ENCODE measurements at places on chromosomes 12 and 14.

- peak; percentile 84 for DNase-seq
Observed at GRCh38 chr12:14396071-14396470, 30.6 kb downstream of the ATF7IP start.

GRCh38 chr12:42140901-42141300 is 3.8 kb downstream of the GXYLT1 start:
- DNase-seq, result peak; percentile 84

- no peak for DNase-seq
Observed at GRCh38 chr12:104275689-104276088, 27.9 kb upstream of the EID3 start.

DNA sequence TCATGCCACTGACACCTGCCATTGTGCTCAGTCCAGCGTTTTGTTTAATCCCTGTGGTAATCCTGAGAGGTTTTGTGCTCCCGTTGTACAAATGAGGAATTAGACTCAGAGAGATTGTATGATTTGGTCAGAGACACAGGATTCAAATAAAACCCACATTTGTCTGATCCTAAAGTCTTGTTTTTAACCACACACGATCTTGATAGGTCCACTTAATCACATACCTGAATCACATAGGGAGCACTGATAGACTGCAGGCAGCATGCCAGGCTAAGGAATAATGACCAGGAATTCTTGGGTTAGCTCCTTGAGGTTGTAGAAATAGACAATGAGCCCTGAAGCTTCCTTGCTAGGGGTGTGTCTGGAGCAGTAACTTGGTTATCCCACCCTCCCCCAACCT is 202.6 kb upstream of the RGS6 start:
- no peak for DNase-seq

- DNase-seq, result no peak
Observed at GRCh38 chr14:89697281-89698060, 257.1 kb downstream of the EFCAB11 start.

GRCh38 chr12:18071336-18071735 is 18.7 kb downstream of the RERGL start:
- DNase-seq, result no peak

- no peak for DNase-seq
Observed at GRCh38 chr14:80567905-80568536, 356.7 kb upstream of the DIO2 start.

DNA sequence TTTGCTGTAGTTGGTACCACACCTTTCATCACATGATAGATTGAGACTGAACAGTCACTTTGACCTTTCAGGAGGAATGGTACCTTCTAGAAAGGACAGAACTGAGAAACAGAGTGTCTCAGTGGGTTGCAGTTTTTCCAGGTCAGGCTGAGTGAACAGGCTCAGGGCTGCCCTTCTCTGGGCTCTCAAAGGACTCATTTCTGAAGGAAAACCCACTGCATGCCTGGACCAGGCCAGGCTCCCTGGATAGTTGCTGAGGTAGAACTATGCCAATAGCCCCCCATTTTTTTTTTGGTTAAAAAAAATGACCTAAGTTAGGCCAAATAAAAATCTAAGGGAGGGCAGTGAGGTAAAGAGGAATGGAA is 148.1 kb upstream of the EGLN3 start:
- DNase-seq, result no peak

GRCh38 chr14:100448376-100448775 is 125.2 kb downstream of the SLC25A47 start:
- no peak for DNase-seq

DNA sequence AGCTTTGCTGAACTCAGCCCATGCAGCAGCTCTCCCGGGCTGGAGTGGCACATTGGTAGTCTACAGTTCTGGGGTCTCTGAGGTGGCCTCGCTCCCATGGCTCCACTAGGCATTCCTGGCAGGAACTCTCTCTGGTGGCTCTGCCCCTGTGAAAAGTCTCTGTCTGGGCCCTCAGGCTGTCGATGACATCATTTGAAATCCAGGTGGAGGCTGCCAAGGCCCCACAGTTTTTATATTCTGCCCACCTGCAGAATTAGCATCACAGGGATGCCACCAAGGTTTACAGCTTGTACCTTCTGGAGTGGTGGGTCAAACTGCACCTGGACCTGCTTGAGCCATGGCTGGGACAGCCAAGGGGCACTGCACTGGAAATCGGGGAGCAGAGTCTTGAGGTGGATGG is 31.6 kb downstream of the KRT80 start:
- no peak for DNase-seq

GRCh38 chr12:106551410-106551809 is 31.4 kb upstream of the RFX4 start:
- DNase-seq, result no peak

- DNase-seq, result no peak
Observed at GRCh38 chr14:63276016-63276415, 42.7 kb downstream of the GPHB5 start.

GRCh38 chr14:95922080-95922479 is 45.4 kb downstream of the TUNAR start:
- no peak for DNase-seq

DNA sequence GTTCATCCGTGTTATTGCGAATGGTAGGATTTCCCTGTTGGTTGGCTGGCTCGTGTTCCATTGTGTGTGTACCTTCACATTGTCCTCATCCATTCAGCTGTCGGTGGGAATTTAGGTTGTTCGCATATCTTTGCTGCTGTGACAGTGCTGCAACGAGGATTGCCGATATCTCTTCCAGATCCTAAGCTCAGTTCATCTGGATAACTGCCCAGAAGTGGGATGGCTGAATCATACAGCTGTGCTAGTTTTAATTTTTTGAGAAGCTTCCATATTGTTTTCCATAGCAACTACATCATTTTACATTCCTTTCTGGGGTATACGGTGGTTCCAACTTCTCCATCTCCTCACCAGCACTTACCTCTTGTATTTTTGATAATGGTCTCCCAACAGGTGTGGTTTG is 292.8 kb upstream of the SFSWAP start:
- DNase-seq, result no peak

- no peak for DNase-seq
Observed at GRCh38 chr12:51841727-51842126, 6.8 kb downstream of the FIGNL2 start.

GRCh38 chr12:80714055-80714454 is 2.7 kb upstream of the MYF5 start:
- peak; percentile 43 for DNase-seq

GRCh38 chr12:20474016-20474415 is 105.7 kb downstream of the PDE3A start:
- DNase-seq, result no peak

DNA sequence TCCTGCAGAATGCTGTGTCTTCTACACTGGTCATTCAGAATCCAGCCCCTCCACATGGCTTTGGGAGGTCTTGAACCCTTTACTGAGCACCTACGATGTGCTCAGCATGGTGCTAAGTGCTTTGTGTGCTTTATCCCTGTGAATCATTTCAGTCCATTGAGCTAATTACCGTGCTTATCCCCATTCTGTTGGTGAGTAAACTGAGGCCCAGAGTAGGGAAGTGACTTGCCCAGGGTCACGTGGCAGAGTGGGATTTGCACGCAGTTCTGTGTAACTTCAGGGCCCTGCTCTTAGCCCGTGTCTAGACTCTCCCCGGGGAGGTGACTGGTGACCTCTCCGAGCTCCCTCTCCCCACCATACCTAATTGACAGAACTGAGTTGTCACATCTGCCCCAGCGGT is 27.4 kb downstream of the MVK start:
- DNase-seq, result no peak

DNA sequence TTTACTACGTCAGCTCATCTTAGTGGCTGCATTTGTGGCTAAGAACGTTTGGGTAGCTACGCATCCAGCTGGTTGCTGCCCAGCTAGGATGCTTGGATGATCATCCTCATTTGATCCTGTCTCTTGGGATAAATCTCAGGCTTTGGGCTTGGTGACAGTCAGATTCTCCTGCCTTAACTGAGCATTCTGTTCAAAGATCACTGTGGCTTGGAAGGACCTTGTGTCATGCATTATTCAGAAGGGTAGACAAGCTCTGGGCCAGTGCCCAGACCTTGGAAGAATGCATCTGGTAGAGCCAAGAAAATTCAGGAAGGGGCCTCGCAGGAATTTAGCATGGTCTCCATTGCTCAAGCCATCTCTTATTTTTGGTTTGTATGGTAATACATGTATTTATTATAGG is 188.4 kb downstream of the NRXN3 start:
- DNase-seq, result peak; percentile 14

- peak; percentile 65 for DNase-seq
Observed at GRCh38 chr12:51591016-51591901, at the start of gene SCN8A. Gene SCN8A, plus strand, starts transcription at chr12:51591233. Its CDS starts 71,585 bp downstream, at chr12:51662818.

- peak; percentile 16 for DNase-seq
Observed at GRCh38 chr12:70549340-70550179, 87.7 kb downstream of the PTPRB start.

GRCh38 chr12:70154087-70154638 is 89.1 kb upstream of the CNOT2 start:
- no peak for DNase-seq

GRCh38 chr12:68106160-68106559 is 53.4 kb downstream of the IFNG start:
- DNase-seq, result peak; percentile 90

DNA sequence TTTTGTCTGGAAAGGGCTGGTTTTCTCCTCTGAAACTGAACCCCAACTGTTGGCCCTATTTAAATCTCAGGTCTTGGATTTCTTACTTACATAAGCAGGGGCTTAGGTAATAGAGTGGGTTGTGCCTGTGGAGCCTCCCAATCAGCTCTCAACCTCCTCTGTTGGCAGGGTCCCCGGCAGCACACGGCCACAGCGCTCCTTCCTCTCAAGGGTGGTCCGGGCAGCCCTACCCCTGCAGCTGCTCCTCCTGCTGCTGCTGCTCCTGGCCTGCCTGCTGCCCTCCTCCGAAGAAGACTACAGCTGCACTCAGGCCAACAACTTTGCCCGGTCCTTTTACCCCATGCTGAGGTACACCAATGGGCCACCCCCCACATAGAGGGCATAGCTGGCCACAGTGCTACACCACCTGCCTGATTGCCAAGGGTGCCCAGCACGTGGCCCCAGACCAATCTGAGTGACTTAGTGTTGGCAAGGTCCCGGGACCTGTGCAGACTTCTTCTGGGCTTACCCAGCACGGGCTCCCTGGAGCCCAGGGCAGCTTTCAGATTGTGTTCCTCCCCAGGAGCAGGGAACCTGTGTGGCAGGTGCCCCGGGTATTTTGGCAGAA is 68.9 kb downstream of the ESR2 start:
- DNase-seq, result no peak

DNA sequence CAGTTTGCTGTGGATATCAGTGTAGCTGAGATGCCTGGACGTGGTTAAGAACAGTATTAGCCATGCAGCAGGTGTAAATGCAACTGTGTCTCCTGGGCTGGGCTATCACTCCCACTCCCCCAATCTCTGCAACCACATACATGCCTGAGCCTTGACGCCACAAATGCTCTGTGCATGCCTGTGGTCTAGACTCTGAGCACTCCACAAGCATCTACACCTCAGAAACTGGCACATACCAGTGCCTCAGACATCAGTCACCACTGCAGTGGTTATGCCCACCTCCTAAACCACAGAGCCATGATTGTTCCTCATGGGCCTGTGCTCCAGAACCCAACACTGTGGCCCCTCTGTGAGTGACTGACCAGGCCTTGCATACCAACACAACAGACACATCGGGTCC is 226.8 kb upstream of the ALG10 start:
- DNase-seq, result no peak

DNA sequence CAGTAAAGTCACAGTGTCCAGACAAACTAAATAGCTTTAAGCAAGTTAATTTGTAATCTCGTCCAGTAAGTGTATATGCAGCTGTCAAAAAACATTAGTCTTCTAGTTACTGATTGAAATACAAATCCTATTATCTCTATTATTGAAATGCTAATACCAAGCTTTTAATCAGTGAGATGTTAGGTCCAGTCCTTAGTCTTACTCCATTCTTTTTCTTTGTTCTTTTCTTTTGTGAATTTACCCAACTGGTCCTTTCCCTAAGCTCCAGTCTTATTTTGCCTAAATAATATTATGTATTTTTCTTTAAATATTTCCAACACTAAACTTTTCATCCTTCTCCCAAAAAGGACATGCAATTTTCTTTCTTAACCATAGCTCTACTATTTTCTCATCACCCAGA is 57.2 kb downstream of the TSPAN19 start:
- no peak for DNase-seq

DNA sequence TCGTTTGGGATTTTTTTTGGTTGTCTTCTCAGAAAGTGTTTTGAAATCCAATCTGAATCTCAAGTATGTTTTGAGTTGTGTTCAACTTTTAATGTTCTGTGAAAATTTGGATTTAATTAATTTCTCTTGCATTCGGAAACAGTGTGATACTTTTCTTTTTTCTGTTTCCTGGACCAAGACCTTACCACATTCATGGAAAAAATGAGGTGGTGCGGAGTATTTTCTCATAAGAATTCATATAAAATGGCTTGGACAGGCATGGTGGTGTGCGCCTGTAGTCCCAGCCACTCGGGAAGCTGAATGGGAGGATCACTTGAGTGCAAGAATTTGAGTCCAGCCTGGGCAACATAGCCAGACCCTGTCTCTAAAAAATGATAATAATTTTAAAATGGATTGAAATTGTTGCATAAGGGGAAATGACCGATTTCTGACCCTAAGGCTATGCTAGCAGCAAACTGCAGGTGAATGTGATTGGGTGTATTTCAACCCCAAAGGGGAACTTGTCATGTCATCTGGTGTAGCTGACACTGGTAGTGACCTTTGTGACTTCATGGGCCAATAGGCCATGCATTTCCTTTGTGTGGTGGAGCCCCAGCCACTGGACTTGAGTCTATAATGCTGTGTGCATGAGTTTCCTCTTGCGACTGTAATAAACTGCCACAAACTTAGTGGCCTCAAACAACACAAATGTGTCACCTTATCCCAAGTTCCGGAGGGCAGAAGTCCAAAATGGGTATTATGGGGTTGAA is 123.5 kb upstream of the RFLNA start:
- no peak for DNase-seq

GRCh38 chr14:75827331-75827730 is 154.5 kb downstream of the TGFB3 start:
- no peak for DNase-seq

GRCh38 chr12:50690925-50691324 is 73.0 kb upstream of the ATF1 start:
- no peak for DNase-seq

- DNase-seq, result peak; percentile 57
Observed at GRCh38 chr14:92121207-92121669, 268 bp downstream of the NDUFB1 start.

DNA sequence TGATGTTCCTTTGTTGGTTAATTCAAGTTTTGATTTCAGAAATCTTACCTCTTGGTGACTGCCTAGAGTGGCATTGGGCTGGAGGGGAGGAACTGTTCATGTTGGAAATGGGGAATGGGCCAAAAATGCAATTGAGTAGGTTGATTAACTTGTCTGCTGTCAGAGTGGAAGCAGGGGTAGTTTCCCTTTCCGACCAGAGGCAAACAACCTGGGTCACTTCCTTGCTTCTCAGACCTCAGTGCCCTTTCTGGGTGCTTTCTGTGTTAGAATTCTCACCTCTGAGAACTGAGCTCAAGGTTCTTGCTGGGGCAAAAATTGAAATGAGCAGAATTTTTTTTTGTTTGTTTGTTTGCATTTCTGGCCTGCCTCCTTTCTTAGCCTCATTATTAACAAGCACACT is 2.3 kb upstream of the M6PR start:
- DNase-seq, result no peak

- no peak for DNase-seq
Observed at GRCh38 chr14:82070753-82071152, 537.1 kb upstream of the SEL1L start.

- DNase-seq, result peak; percentile 19
Observed at GRCh38 chr12:71955970-71956369, 17.3 kb downstream of the TPH2 start.

GRCh38 chr14:88616697-88617096 is 53.9 kb downstream of the ZC3H14 start:
- DNase-seq, result no peak

GRCh38 chr12:21248679-21249078 is 86.0 kb downstream of the SLCO1A2 start:
- DNase-seq, result peak; percentile 14
